ENCODE measurements at places on chromosomes 5 and 9.

DNA sequence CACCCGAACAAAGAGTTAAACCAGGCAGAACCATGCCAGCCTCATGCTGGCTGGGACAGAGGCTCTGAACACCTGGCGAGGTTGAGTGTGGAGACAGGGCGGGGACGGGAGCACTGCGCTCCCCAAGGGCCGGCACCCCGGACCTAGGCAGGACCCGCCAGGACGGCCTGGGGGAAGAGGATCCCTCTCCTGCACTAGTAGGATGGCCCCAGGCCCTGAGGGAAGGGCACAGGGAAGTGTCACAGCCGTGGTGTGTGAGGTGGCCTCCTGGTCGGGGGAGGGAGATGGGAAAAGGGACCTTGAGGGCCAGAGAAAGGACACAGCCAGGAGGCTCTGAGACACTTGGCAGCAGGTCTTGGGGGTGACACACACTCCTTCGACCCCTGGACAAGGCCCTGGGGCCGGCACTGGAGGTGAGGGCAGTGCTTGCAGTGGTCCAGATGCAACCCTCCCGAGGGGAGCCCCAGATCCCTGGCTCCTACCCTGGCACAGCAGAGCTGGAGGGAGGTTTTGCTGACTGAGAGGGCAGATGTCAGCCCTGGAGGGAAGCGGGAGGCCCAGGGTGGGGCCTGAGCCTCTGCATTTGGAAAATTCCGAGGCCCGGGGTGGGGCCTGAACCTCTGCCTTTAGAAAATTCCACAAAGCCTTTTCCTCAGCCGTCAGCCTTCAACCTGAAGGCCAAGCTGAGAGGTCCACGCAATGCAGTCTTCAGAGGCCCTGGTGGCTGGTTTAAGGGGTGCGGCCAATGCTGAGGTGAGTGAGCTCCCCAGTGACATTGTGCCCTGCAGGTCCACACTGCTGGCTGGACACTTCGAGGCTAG is 24.8 kb upstream of the TERT start:
- no peak for DNase-seq

GRCh38 chr5:139747583-139748504 is 47.8 kb upstream of the PSD2 start:
- peak; percentile 56 for DNase-seq

DNA sequence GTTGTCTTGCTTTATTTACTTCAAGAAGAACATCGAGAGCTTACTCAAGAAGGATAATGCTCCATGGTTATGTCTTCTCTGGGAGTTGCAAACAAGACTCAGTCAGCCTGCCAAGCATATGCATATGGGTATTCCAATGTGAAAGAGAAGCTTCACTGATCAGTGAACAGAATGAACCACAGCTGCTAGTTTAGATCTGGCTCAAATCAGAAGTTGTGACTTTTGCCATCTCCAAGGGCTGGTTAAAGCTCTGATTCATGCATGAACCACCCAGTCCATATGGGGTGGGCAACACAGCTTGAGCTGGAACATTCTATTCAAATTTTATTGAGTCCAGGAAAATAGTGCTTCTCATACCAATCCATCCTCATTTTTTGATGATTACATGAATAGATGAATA is 50.0 kb downstream of the ATPSCKMT start:
- DNase-seq, result no peak

DNA sequence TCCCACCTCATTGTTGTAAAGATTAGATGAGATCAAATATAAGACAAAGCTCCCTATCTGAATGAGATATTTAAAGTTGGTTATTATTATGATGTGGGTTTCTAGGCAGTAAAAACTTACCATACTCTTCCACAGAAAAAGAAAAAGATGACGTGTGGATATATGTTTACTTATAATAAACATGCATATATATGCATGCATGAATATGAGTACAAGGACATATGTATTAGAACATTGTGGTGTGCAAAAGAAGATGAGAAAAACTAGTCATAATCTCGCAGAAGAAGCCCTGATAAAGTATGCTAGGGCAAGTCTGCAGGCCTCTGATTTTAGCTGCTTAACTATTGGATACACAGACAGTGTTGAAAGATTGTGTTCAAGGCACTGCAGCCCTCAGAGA is 10.1 kb upstream of the THBS4 start:
- no peak for DNase-seq

DNA sequence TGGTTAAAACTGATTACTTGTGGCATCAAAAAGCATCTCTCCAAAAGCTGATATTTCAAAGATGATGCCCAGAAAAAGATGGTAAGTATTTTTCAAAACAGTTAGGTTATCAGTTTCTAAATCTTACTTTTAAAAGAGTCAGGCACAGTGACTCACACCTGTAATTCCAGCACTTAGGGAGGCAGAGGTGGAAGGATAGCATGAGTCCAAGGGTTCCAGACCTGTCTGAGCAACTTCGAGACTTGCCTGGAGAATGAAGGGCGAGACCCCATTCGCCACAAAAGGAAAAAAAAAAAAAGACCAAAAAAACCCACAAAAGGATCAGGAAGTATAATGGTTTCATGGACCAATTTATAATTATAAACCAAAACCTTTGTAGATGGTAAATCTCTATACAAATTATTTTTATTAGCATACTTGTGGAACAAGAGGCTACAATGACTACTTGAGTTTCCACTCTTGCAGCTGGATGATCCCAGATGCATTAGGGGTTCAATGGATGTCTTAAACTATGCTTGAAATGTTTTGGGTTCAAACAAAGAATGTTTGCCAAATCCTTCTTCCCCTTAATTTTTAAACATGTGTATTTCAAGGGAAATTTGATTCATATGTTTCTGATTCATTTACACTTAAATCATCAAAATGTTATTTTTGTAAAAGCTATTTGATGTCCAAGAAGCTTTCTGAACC is 96.1 kb downstream of the ADAMTSL1 start:
- no peak for DNase-seq

DNA sequence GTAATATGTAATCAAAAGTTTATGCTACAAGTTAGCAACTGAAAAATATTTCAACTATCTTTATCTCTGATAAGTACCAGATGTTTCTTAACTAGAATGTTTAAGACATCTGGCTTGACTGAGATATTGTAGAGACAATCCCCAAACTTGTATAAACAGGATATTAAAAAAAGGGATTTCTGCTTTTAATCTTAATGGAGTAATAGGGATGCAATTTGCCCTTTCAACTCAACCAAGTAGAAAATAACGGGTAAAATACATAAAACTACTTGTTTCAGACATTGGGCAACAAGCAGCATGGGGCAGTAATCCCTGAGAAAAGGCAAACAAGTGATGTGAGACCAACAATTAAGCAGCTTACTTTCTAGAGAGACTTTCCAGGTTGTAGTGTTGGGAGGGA is 9.4 kb upstream of the ADAMTS12 start:
- no peak for DNase-seq

- no peak for DNase-seq
Observed at GRCh38 chr9:125964702-125965225, 217.6 kb downstream of the PBX3 start.

DNA sequence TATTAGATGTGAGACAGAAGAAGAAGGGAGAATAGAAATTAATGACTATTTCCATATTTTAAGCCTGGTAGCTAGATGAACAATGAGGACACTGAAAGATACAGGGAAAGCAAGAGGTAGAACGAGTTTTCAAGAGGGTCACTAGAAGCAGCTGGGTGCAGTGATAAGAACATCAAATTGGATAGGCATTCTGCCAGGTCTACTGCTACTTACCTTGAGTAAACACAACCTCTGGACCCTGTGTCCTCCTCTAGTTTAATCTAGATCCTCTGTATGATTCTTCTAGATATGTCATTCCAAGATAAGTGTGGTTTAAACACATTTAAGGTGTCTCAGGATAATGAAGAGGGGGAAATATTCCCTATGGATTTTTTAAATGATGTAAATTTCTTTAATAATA is 31.2 kb downstream of the OTP start:
- no peak for DNase-seq

GRCh38 chr5:75824323-75824722 is 107.1 kb upstream of the POC5 start:
- no peak for DNase-seq

DNA sequence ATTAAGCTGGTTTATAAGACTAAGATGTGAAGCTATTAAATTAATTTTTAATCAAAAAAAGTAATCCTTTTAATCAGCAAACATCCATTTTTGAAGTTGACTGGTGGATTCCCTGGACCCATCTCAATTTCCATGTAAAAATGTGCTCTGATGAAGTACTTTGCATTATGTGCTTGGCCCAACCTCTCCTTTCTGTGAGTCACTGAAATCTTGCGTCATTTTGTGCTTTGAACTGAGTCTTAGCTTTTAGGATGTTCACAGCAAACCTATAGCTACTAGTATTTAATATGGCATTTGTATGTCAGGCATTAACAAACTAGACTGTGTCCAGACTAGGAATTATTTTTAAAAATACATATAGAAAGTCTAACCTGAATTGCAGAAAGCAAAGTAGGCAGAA is 55.0 kb upstream of the CDH12 start:
- DNase-seq, result no peak

DNA sequence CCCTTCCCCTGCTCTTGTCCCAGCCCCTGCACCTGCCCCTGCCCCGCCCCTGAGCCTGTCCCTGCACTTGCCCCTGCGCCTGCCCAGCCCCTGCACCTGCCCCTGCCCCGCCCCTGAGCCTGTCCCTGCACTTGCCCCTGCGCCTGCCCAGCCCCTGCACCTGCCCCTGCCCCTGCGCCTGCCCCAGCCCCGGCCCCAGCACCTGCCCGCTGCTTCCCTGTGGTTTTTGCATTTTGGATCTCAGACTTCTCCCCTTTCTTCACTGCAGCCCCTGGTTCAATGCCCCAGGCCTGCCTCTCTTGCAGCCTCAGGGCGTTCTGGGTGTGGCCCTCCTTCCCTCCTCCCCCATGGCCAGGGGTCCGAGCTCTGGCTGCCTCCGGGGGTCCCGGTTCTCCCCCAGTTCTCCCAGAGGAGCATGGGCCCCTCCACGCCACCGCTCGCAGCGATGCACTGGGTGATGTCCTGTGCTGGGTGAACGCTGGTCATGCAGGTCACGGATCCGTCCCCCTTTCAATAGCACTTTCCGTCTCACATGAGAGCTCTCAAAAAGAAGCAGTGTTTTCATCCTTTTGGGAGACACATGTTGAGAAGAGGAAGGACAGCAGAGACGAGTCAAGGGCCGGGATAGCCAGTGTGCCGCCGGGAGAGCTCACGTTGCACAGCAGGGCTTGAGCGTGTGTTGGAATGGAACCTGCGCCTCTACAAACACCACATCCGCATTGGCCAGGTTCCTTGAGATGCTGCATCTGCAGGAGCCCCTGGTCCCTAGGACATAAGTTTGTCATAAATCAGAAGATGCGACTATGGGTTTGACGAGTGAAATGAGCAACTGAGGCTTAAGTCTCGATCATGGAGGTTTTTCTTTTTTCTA is 44.0 kb upstream of the IRX4 start:
- DNase-seq, result no peak

GRCh38 chr5:111948092-111948841 is 191.3 kb upstream of the NREP start:
- DNase-seq, result no peak
